ENCODE measurements at places on chromosomes 13 and 19. TPM values are rescaled to one million over a fixed set of nuclear protein-coding genes. Genes with fewer than 3 reads are reported as not detected.

- DNase-seq: no peak
Observed at GRCh38 chr13:36369268-36370107, 23.3 kb upstream of the SPART start.

GRCh38 chr13:112428704-112429103 lies 52.5 kb downstream of the SPACA7 start:
- no peak for DNase-seq

DNA sequence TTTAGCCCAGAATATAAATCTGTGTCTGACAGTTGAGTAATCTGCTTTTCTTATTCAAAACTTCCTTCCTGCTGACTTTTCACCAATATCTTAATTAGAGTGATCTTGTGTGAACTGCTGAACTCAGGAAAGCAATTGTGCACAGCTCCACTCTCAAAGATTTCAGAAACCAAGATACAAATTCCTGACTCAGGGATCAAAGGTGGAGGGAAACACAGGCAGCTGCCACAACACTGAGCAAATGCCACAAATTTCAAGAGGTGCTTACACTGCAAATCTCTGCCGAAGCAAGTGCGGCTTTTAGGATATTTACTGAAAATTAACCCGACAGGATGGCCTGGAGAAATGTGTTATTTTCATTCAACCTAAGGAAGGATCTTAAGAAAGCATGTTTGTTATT lies 111.4 kb downstream of the STOML3 start:
- no peak for DNase-seq

DNA sequence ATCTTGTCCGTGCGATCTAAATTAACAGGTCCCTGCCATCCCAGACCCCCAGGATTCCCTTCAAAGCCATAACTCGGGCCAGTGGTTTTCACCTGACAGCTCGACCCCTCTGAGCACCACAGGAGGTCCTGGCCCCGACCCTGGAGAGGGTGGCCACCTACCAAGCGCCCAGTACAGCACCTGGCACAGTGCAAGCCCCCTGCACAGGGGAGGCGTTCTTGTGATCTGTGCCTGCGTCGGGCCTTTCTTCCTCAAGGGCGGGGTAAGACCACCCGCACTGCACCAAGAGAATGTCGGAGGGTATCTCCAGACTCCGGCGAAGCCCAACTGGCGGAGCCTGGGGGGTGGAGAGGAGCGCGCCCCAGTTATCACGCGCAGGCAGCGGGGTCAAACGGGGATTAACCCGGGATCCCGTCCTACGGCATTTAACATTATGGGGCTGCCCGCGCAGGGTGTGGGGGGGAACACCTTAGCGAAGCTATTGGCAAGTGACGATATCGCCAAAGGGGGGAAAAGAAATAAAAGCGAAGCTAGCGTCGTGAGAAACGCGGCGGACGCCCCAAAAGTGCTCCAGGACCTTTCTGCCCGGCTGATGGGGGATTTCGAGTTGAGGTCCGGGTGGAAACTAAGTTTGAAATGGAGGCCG lies 1.3 kb upstream of the HNRNPL start:
- DNase-seq: peak; percentile 48

- no peak for DNase-seq
Observed at GRCh38 chr13:98108341-98108740, 34.6 kb upstream of the FARP1 start.

GRCh38 chr13:48131533-48131932 lies 36.6 kb upstream of the MED4 start:
- no peak for DNase-seq

GRCh38 chr13:28459911-28460310 lies 35.0 kb downstream of the FLT1 start:
- DNase-seq: no peak

GRCh38 chr19:48490981-48491792 lies 20.4 kb downstream of the LMTK3 start:
- DNase-seq: no peak

DNA sequence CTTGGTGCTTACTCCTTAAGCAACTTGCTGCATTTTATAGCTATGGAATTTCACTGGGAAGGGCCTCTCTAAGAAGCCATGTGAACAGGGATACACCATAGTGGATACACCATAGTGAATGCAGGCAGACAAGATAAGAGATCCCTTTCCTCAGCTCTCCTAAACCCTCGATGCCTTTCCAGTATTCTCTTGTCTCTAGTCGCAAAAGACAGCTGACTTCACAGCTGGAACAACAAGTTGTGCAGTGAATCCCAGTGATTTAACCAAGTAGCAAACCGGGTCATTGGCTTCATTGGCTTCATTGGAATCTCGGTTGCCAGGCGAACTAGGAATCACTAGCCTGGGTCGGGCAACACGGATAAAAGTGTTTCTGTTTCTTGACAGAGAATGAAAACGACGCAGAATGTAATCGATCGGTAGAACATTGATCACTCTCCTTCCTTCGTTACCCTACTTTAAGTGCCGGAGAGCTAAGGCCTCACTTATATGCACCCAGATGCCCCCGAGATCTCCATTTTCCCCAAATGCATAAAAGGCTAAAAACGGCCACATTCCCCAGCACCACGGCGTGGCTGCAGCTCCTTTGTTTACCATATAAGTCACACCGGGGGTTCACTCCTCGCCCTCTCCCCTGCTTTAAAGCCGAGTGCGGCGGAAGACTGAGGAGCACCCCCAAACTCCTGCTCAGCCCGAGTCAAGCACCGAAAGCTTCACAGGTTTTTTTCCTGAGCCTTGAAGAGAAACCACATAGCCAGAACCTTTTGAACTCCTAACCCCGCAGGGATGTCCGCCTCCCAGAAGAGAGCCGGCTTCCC lies 674 bp downstream of the TRPC4 start:
- no peak for DNase-seq

- no peak for DNase-seq
Observed at GRCh38 chr13:46320821-46321220, 66.2 kb downstream of the RUBCNL start.

GRCh38 chr13:35694549-35695447 lies 218.3 kb upstream of the MAB21L1 start:
- DNase-seq: no peak

- DNase-seq: no peak
Observed at GRCh38 chr13:78784014-78784750, 125.2 kb upstream of the OBI1 start.

DNA sequence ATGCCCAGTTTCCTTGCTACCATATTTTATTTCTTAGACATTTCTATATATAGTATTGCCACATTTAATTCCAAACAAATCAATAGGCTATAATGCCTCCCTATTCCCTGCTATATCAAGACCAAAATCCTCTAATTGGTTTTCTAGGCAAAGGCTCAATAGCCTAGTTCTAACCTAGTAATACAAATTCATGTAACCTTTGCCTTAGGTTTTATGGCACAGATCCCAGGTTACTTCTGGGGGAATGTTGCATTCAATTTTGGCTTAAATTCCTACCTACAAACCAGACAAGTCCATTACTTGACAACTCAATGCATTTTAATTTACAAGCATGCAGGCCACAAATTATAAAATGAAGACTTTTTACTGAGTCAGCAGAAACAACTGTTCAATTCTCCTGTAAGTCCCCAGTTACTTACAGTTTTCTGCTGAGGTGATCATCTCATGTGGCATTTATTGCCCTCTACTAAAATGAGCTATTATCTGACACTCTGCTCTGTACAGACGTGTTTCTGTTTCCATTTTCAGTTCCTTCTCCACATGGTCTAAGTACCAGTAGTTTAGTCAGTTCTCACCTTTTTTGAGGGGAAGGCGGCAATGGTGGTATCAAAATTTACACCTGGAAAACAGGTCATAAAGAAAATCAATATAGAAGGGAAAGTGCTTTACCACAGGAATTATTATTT lies 11.7 kb downstream of the KCNRG start:
- DNase-seq: no peak

- no peak for DNase-seq
Observed at GRCh38 chr13:47287291-47287751, 390.5 kb upstream of the HTR2A start.

DNA sequence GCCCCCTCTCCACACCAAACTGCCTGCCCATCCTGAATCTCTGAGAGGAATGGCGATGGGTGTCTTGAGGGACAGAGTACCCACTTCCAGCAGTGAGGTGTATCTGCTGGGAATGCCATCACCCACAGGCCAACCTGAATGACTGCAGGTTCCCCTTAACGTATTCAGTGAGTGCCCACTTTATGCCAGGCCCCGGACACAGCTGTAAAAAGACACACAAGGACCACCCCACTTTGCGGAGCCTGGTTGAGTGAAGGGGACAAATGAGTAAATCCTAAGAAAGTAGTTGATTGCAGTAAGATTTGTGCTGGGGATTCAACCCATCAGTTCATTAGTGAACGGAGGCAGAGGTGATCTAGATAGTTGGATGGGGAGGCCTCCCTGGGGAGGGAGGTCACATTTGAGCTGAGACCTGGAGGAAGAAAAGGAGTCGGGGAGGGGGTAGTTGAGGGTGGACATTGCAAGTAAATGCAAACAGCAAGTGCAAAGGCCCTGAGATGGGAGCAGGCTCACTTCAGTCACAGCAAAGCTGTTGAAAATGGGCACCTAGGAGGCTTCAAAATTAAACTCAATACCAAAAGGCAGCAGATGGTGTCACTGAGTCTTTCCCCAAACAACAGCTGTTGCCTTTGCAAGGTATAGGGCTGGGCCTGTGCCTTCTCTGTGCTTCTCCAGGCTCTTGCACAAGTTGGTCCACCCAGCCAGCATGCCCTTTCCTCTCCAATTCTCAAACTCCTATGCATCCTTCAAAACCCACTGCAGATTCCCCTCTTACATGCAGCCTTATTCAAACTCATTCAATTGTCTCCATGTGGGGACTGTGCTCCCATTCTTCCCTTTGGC lies 4.3 kb downstream of the GDF15 start:
- no peak for DNase-seq

GRCh38 chr13:71591374-71591773 lies 275.6 kb downstream of the DACH1 start:
- DNase-seq: no peak

GRCh38 chr13:93345770-93346169 lies 119.2 kb downstream of the GPC6 start:
- no peak for DNase-seq

Gene ZNF181
- total RNA-seq: 209 TPM

Gene THSD8
- total RNA-seq: not detected

Gene PLPPR2
- 12.2 TPM for total RNA-seq

Gene FBN3
- total RNA-seq: not detected

Gene ZNF132
- 4.4 TPM for total RNA-seq

Gene ZIC5
- total RNA-seq: not detected

Gene ZNF568
- total RNA-seq: 2.4 TPM

Gene PLK5
- not detected for total RNA-seq
